ENCODE measurements at places on chromosomes 7 and 10. TPM values are rescaled to one million over a fixed set of nuclear protein-coding genes. Genes with fewer than 3 reads are reported as not detected.

Gene PNLIPRP2
- not detected for total RNA-seq

Gene PTTG1IP2
- not detected for total RNA-seq

Gene OR6V1
- not detected for total RNA-seq

Gene IGFBP1
- total RNA-seq, result not detected

Gene AMZ1
- 0.13 TPM for total RNA-seq

Gene TAS2R3
- total RNA-seq, result 1.5 TPM

Gene TMEM229A
- total RNA-seq, result not detected

Gene EPHB6
- 6.0 TPM for total RNA-seq

Gene ATG9B
- total RNA-seq, result not detected

Gene CD36
- total RNA-seq, result 284 TPM

Gene HTR7
- total RNA-seq, result 0.19 TPM

Gene SYCE1
- not detected for total RNA-seq

Gene ALOX5
- total RNA-seq, result 18.4 TPM

Gene PRRT4
- total RNA-seq, result 0.85 TPM

Gene EIF3B
- total RNA-seq, result 127 TPM

Gene SNX10
- total RNA-seq, result 5.5 TPM

Gene EBLN1
- total RNA-seq, result not detected

Gene SORBS1
- total RNA-seq, result 1,982 TPM

Gene LRRC17
- total RNA-seq, result 1.6 TPM

Gene ANKRD61
- 0.27 TPM for total RNA-seq

Gene ITIH5
- 36.4 TPM for total RNA-seq
